ENCODE measurements at places on chromosomes 12 and 14. TPM values are rescaled to one million over a fixed set of nuclear protein-coding genes. Genes with fewer than 3 reads are reported as not detected.

DNA sequence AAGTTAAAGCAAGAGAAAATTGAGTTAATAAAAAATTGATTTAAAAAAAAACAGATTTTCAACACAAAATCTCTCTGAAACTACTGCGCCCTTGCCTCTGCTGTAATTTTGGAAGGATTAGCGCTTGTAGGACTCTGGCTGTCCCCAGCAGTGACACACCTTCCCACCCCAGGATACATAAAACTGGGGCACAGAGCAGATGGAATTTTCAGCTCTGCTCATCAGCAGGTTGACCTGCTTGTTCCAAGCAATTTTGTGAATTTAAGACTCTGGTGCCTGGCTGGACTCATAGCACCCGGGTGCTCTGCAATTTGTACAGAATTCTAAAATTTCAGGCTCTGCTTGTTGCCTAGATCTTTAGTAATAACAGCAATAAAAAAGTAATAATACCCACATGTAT lies 257.8 kb upstream of the GARIN6 start:
- DNase-seq = no peak

DNA sequence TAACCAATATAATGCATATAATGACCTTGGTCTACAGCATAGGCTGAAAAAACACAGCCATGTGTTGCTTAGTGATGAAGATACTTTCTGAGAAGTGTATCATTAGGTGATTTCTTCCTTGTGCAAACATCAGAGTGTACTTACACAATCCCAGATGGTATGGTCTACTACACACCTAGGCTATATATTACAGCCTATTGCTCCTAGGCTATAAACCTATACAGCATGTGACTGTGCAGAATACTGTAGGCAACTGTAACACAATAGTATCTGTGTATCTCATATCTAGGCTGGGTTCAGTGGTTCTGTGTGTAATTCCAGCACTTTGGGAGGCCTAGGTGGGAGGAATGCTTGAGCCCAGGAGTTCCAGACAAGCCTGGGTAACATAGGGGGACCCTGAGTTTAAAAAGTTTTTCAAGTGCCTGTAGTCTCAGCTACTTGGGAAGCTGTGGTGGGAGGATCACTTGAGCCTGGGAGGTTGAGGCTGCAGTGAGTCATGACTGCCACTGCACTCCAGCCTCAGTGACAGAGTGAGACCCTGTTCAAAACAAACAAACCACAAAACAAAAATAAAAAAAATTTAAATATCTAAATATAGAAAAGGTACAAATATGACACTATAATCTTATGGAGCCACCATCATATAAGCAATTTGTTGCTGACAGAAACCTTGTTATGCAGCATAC lies 66.6 kb downstream of the GRIP1 start:
- no peak for DNase-seq

GRCh38 chr12:27971606-27972005 lies 927 bp downstream of the PTHLH start:
- DNase-seq = no peak

The MED13L gene
- 45.4 TPM for polyA plus RNA-seq

DNA sequence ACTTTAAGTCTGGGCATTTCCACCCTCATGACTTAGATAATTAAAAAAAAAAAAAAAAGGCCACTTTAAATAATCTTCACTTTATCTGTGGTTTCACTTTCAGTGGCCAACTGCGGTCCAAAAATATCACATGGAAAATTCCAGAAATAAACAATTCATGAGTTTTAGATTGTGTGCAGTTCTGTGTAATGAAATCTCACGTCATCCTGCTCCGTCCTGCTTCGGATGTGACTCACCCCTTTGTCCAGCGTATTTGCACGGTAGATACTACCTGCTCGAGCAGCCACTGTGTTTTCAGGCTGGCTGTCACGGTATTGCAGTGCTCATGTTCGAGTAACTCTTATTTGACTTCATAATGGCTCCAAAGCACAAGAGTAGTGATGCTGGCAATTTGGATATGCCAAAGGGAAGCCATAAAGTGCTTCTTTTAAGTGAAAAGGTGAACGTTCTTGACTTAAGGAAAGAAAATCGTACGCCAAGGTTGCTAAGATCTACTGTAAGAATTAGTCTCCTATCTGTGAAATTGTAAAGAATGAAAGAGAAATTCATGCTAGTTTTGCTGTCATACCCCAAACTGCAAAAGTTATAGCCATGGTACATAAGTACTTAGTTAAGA lies 2.4 kb downstream of the E2F7 start:
- no peak for DNase-seq

- DNase-seq = no peak
Measured at GRCh38 chr12:107229827-107230226, 136.5 kb upstream of the CRY1 start.

The ALG10 gene
- polyA plus RNA-seq = 5.6 TPM

GRCh38 chr14:91164676-91165075 lies 50.8 kb downstream of the DGLUCY start:
- no peak for DNase-seq

DNA sequence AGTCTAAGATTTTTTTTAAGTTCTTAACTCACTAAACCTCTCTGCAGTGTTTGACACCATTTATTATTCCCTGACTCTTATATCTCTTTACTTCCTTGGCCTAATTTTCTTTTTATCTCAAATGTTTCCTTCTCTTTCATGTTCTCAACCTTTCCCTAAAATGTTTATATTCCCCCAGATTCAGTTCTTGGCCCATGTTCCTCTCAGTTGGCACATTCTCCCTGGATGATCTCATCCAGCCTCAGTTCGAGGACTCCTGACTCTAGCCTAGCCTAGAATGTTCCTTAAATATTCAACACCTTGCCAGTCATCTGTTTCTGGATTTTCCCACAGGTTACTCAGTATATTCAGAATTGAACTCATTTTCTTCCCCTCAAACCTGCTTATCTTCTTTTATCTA lies 81.3 kb downstream of the SCN8A start:
- no peak for DNase-seq

- no peak for DNase-seq
Measured at GRCh38 chr12:109182041-109182839, 65.9 kb downstream of the ACACB start.

The TNFRSF1A gene
- 72.0 TPM for polyA plus RNA-seq

GRCh38 chr14:106491851-106492250 lies 965.5 kb downstream of the TMEM121 start:
- DNase-seq = no peak

The LMNTD1 gene
- polyA plus RNA-seq = not detected

The SLC16A7 gene
- polyA plus RNA-seq = 6.2 TPM

GRCh38 chr12:94227066-94227465 lies 78.7 kb downstream of the PLXNC1 start:
- no peak for DNase-seq

GRCh38 chr14:77053046-77053841 lies 24.7 kb upstream of the IRF2BPL start:
- peak; percentile 68 for DNase-seq

- DNase-seq = no peak
Measured at GRCh38 chr14:106564058-106564643, 1037.8 kb downstream of the TMEM121 start.

GRCh38 chr12:108995370-108995992 lies 25.4 kb downstream of the SVOP start:
- no peak for DNase-seq

- peak; percentile 42 for DNase-seq
Measured at GRCh38 chr14:23910101-23910875, 43.3 kb upstream of the DHRS4 start.

DNA sequence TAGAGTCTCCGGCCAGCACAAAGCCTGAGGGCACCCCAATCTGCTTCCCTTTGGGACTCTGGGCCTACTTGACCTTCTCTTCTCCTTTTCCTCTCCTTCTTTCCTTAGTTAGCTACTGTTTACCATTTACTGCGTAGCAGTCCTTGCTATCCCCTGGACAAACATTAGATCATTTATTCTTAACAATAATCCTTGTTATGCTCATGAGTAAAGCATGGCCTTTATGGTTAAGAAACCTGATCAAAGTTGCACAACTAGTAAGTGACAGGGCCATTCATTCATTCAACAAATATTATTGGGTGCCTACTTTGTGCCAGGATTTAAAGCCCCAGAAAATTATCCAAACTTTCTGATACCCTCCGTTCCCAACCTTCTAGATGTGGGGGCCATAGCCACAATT lies 3.2 kb upstream of the HDAC7 start:
- DNase-seq = no peak

The NGB gene
- not detected for polyA plus RNA-seq

The ANO2 gene
- 4.8 TPM for polyA plus RNA-seq

DNA sequence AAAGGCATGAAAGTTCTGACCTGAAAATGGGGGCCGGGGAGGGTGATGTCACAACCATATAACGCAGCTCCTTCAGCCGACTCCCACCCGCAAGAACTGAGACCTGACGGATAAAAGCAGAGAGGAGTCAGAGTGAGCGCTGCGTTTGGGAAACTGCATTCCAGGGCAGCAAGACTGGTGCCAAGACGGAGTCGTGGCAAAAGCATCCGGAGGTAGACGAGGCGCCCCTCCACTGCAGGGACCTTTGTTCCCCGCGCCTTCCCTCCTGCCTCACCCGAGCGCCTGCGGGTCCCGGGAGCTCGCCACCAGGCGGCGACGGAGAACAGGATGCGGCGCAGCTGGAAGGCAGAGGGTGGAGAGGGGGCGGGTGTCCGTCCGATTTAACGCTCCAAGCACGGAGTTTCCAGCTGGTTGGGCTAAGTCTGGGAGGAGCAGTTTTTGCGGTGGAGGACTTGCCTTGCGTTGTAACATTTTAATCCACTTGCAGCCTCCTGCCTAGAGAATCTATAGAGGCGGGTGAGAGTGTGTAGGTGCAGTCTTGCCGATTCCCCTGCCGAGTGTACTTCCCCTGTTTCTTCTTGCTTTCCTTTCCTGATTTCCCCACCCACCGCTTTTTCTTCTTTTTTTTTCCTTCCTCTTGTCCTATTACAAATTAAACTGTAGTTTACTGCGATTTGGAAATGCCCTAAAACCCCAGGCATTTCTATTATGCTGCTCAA lies 1.2 kb upstream of the CPNE8 start:
- peak; percentile 94 for DNase-seq

The ANO4 gene
- polyA plus RNA-seq = 0.61 TPM

The AKAP6 gene
- 52.5 TPM for polyA plus RNA-seq

The TEX52 gene
- polyA plus RNA-seq = 0.72 TPM

- DNase-seq = no peak
Measured at GRCh38 chr12:20361416-20361815, 6.9 kb upstream of the PDE3A start.

The PTGER2 gene
- 1.1 TPM for polyA plus RNA-seq

GRCh38 chr12:112175361-112176155 lies 50.2 kb downstream of the TRAFD1 start:
- DNase-seq = no peak

- no peak for DNase-seq
Measured at GRCh38 chr14:105064001-105064400, 1.2 kb downstream of the GPR132 start.

DNA sequence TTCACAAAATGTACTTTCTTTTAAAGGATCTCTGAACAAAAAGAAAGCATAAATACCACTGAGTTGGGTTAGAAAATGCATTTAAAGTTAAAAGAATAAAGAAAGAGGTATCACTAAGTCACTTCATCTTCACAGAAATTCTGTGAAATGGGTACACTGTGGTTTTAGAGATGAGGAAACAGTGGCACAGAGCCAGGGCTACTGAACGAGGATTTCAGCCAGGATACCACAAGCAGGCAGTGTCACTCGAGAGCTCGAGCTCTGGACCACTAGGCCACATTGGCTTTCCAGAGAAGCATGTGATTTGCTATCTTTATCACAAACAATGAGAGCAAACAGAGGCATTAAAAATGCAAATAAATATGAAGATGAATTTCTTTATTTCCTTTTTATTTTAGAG lies 51.0 kb downstream of the WDHD1 start:
- DNase-seq = no peak

GRCh38 chr12:127355061-127355841 lies 911.7 kb upstream of the TMEM132C start:
- DNase-seq = no peak

DNA sequence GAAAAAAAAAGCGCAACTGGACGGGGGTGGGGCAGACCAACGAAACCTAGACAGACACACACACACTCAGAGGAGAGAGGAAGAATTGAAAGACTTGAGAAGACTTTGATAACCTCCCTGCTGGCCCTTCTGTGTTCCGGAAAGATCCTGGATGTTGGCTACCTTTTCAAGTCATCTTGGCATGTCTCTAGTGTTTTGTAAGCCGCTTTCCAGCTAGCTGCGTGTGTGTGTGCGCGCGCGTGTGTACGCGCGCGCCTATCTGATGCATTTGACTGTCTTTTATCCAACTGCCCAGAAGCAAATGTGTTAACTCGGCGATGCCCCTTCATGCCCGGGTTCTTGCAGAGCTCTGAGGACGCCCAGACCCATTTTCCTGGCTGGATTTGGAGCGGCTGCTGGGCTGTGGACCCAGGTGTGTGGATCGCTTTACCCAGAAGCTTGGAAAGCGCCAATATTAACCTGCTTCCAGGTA lies 664 bp downstream of the LRFN5 start:
- no peak for DNase-seq
